ENCODE measurements at places on chromosomes 12 and 14.

DNA sequence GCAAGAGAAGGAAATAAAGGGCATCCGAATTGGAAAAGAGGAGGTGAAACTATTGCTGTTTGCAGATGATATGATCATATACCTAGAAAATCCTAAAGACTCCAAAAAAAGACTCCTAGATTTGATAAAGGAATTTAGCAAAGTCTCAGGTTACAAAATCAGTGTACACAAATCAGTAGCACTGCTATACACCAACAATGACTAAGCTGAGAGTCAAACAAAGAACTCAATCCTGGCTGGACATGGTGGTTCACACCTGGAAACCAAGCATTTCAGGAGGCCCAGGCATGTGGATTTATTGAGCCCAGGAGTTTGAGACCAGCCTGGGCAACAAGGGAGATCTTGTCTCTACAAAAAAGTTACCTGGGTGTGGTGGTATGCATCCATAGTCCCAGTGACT, 188.7 kb upstream of the PLXNC1 start:
- DNase-seq, result no peak

GRCh38 chr14:73027546-73027945, 640 bp upstream of the ZFYVE1 start:
- no peak for DNase-seq

GRCh38 chr12:873954-874353, 75.5 kb downstream of the RAD52 start:
- no peak for DNase-seq

- no peak for DNase-seq
These were observed 22.7 kb upstream of the CLEC4E start for GRCh38 chr12:8563356-8563755.

- no peak for DNase-seq
These were observed 23.9 kb downstream of the SLC7A7 start for GRCh38 chr14:22791301-22791700.

GRCh38 chr14:58725226-58725625, 87.5 kb downstream of the DACT1 start:
- no peak for DNase-seq

- DNase-seq, result peak; percentile 34
These were observed 17.1 kb upstream of the MED13L start for GRCh38 chr12:116294454-116295165.

- DNase-seq, result no peak
These were observed 79.8 kb downstream of the SRRM4 start for GRCh38 chr12:119060847-119061796.

- DNase-seq, result no peak
These were observed 116.6 kb downstream of the ETV6 start for GRCh38 chr12:11765817-11766794.

DNA sequence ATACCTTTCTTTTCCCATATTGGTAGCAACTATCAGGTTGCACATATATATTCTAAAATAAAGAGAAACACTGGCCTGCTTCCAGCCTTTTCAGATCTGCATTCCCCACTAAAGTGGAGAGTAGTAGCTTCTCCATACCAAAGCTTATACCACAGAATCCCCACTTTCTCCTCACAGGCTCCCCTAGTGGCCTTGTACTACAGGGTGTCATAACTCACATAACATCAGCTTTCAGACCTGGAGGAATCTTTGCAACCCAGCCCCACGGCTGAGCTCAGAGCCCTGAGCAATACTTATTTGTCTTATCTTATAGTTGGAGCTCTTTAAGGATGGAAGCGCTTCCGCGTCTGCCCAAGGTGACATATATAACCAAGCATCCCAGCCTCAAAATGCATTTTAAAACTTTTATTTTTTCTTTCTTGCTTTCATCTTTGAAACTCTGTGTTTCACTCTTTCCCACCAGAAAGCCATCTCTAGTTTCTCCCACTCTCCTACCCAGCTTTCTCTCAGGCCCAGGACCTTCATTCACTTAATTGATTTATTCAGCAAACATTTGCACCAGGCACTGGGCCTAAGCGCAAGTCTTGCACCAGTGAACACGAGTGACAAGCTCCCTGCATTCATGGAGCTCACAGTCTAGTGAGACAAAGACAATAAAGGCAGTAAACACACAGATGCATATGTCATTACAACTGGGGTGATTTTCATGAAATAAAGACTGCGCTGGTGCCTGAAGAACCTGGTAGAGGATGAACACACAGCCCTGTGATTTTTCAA, 254.7 kb downstream of the IPO8 start:
- peak; percentile 14 for DNase-seq

Measured in NCI-H1417 (cell line).